Right forelimb (tissue), 1 donor: ENCODE measurements at places on chromosomes 1 and 21.

- no peak for DNase-seq
These were observed 23.0 kb upstream of the WLS start for GRCh38 chr1:68255301-68255700.

GRCh38 chr1:116310180-116310579 is 62.9 kb upstream of the ATP1A1 start:
- no peak for DNase-seq

DNA sequence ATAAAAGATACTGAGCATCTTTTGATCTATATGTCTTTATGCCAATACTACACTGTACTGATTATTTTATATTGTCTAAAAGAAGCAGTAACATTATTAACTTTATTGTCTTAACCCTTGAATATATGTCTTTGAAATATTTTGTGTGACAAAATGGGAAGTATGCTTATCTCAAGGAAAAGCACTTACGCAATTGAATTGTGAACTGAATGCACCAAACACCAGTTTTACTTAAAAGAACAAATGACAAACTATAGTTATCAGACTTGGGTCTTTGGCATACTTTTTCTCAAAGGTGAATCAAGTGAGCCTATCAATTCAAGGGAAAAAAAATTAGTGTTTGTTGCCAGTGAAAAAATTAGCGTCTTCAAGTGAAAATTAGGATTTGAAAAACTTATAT is 9.2 kb upstream of the SLC6A9 start:
- DNase-seq, result no peak

DNA sequence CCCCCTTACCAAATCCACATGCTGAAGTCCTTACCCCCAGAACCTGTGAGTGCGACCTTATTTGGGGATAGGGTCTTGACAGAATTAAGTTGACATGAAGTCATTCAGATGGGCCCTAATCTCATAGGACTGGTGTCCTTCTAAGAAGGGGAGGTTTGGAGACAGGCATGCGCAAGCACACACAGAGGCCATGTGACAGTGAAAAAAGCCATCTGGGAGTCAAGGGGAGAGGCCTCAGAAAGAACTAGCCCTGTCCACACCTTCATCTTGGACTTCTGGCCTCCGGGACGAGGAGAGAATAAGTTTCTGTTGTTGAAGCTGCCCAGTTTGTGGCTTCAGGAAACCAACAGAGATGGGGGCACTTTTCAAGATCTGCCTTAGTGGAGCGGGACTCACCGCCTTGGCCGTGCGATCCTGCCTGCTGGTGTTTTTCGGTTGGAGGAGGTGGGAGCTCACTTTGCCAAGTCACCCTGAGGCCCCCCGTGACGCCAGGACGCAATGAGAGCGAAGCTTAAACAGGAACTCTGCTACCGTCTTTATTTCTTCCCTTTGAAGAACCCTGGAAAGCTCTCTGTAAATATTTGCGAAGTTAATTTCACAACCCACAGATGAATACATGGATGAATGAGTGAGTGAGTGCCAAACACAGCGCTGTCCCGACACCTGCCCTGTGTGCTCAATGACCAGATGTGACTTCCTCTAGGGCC is 42.5 kb upstream of the C1orf174 start:
- DNase-seq, result no peak

GRCh38 chr1:155961937-155962336 is 16.4 kb downstream of the ARHGEF2 start:
- no peak for DNase-seq

- DNase-seq, result no peak
These were observed 162.2 kb upstream of the KCNK2 start for GRCh38 chr1:214920337-214920736.

DNA sequence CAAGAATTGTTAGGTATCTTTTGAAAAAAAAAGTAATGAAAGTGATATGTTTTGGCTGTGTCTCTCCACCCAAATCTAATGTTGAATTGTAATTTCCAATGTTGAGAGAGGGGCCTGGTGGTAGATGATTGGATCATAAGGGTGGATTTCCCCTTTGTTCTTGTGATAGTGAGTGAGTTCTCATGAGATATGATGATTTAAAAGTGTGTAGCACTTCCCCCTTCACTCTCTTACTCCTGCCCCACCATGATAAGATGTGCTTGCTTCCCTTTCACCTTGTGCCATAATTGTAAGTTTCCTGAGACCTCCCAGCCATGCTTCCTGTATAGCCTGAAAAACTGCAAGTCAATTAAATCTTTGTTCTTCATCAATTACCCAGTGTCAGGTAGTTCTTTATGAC is 70.7 kb downstream of the XCL2 start:
- no peak for DNase-seq

GRCh38 chr1:51240084-51240483 is 4.0 kb downstream of the RNF11 start:
- no peak for DNase-seq

GRCh38 chr1:96424877-96425276 is 296.7 kb upstream of the PTBP2 start:
- no peak for DNase-seq

- DNase-seq, result no peak
These were observed 144.5 kb downstream of the AKT3 start for GRCh38 chr1:243705585-243705984.

GRCh38 chr1:155184835-155185782 is 11.5 kb downstream of the TRIM46 start:
- DNase-seq, result no peak

GRCh38 chr1:164840936-164841335 is 282.0 kb downstream of the PBX1 start:
- no peak for DNase-seq

DNA sequence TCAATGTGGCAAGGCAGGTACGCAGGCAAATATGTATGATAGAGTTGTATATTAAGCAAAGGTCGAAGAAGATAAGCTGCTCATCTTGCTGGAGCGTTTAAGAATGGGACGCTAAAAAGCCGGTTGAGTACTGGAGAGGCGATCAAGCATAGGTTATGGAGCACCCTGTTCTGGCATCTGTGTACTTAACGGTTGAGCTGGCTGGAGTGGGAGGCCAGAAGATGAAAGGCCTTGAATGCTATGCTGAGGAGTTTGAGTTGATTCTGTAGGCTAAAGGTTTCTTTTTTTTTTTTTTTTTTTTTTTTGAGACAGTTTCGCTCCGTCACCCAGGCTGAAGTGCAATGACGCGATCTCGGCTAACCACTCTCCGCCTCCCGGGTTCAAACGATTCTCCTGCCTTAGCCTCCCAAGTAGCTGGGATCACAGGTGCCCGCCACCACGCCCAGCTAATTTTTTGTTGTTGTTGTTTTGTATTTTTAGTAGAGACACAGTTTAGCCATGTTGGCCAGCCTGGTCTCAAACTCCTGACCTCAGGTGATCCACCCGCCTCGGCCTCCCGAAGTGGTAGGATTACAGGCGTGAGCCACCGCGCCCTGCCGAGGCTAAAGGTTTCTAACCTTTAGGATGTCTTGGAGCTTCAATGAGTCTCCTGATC is 850 bp upstream of the KHDC4 start:
- no peak for DNase-seq

GRCh38 chr1:171769754-171770153 is 11.7 kb upstream of the METTL13 start:
- no peak for DNase-seq

GRCh38 chr21:44612029-44612486 is at the start of gene KRTAP10-8:
Gene KRTAP10-8 (plus strand): TSS chr21:44612079. CDS start chr21:44612101, 22 bp downstream.
- no peak for DNase-seq

- DNase-seq, result no peak
These were observed 10.3 kb upstream of the LAD1 start for GRCh38 chr1:201409440-201409839.

DNA sequence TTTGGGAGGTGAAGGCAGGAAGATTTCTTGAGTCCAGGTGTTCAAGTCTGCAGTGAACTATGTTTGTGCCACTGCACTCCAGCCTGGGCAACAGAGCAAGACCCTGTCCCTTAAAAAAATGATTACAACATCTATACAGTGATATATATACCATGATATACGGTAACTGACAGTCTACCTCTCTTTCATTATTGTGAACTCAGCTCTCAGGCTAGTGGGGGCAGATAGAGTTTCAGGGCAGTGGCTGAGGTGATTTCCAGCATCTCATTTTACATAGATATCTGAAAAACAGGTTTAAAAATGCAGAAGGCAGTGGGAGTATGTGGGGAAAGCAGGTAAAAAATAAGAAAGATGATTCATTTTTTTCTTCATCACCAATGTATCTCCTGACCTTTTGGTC is 8.1 kb upstream of the NTNG1 start:
- DNase-seq, result no peak

DNA sequence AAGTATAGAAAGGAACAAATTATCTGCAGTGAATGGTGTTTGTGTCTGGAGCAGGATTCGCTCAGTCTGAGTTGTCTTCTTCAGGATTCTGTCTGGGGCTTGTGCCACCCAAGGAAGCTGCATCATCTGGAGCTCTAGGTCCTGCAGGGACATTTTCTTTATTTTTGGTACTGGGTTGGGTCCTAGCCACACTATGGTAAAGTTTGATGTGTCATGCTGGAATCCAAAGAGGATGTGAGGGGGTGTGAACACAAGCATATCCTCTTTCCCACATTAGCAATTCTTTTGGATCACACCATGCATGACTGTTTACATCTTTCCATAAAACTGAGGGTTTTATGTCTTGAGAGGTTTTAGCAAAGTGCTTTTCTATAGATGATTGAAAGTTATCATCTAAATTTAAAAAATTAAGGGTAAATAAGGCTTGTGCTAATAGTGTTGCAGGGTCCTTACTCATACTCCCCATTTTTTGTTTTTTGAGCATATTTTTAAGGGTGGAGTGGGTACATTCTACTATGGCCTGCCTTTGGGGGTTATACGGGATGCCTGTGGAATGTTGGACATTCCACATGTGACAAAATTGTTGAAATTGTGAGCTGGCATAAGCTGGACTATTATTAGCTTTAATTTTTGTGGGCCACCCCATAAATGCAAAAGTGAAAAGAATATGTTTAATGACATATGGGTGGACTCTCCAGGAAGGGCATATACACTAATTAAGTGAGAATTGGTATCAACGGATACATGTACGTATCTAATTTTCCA is 152.0 kb upstream of the HMCN1 start:
- no peak for DNase-seq

GRCh38 chr21:45769294-45769693 is 125.8 kb downstream of the PCBP3 start:
- no peak for DNase-seq

DNA sequence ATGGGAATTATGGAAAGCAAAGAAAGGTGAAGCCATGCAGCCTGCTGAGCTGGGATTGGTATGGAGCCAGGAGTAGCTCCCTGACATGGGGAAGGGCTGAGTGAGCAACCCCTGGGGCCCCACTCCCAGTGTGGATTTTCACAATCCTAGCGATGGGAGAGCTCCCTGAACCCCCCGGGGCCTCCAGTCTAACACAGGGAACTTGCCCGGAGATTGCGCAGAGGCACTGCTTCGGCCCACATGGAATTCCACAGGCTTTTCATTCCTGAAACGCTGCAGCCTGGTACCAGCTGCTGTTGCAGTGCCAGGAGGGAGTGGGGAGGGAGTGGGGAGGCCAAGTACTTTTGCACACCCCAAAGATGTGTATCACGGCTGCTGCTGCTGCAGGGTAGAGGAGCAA is 110.4 kb upstream of the C21orf91 start:
- peak; percentile 54 for DNase-seq

- DNase-seq, result no peak
These were observed 35.0 kb downstream of the BTG3 start for GRCh38 chr21:17577701-17578100.

- no peak for DNase-seq
These were observed 11.4 kb downstream of the SLC45A3 start for GRCh38 chr1:205668951-205669340.

GRCh38 chr1:223189903-223190724 is 47.1 kb upstream of the TLR5 start:
- no peak for DNase-seq

GRCh38 chr21:38384238-38384560 is 114.1 kb downstream of the ERG start:
- DNase-seq, result no peak

DNA sequence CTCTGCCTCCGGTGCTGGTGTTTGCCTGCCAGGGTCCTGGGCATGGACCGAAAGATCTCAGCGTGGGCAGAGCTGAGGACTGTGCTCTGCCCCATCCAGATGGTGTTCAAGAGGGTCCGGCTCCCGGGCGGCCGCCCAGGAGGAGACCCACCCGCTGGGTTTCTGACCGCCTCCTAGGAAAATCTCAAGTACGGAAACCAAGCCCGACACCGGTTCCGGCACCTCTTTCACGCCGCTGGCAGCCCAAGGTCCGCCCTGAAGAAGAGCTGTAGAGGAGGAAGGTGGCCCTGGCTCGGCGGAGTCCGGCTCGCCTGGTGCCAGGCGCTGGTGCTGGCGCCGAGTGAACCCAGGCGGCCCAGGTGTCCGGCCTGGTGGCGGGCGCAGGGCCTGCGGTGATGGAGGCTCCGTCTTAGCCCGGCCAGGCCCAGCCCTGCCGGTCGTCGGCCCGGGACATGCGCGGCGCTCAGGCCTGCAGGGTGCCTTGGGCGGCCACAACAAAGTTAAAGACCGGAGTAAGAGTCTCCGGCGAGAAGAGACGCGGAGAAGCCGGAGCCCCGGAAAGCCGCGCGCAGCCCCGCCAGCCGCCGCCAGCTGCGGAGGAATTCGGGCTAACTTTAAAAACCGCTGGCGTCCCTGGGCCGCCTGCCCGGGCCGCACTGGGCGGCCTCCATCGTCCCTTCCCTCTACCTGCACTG is 1.5 kb downstream of the GRIK3 start:
- no peak for DNase-seq

DNA sequence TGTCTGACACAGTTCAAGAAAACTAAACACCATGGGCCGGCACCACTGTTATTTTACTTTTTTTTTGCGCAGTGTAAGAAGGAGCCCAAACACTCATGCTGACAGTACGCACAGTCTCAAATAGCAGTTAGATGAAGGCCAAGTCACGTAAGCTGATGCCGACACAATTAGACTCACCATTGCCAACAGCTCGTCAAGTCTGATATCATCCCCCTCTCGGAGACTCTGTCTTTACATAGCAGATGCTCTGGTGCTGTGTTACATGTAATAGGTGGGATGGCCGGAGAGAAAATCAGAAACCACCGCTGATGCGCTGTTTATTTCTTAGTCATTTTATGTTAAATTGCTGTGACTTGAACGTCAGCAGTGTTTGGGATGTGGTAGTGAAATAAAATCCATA is 49.3 kb downstream of the TGFB2 start:
- DNase-seq, result peak; percentile 57

- no peak for DNase-seq
These were observed 62.3 kb downstream of the COL18A1 start for GRCh38 chr21:45467221-45467779.
